ENCODE measurements at places on chromosomes 4 and X.

DNA sequence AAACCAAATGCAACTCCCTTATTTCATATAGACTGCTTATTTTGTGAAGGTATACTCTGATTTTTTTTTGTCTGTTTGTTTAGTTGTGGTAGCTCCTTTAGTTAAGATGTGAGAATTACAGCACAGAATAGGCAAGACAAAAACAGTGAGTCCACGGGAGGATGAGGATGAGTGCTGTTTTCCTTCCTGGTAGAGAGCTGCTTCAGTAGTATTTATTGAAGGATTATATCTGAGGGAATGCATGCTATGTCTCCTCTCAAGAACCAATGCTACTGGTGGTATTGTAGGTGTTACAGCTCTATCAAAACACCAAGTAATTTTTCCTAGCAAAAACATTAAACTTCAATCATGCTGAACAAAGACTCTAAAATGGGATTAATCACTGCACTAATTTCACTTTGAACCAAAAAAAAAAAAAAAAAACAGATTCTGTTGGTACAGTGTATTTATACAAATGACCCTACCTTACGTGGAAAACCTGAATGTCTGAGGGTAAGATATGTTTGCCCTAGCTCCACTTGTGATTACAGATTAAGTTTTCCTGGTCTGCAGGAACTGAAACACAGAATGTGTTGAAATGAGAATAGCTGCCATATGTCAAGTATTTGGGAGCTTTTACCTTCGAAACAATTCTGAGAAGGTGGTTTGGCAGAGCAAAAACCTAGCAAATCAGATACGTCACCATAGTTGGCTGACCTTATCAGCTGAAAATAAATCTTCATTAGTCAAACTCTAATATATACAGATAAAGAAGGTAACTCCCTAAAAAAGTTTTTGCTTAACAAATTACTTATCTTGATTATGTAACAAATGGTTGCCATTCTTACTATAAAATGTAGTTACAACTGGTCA, 40.3 kb downstream of the PPP3CA start:
- DNase-seq: no peak

- no peak for DNase-seq
Measured at GRCh38 chrX:83771664-83772063, 89.3 kb upstream of the CYLC1 start.

DNA sequence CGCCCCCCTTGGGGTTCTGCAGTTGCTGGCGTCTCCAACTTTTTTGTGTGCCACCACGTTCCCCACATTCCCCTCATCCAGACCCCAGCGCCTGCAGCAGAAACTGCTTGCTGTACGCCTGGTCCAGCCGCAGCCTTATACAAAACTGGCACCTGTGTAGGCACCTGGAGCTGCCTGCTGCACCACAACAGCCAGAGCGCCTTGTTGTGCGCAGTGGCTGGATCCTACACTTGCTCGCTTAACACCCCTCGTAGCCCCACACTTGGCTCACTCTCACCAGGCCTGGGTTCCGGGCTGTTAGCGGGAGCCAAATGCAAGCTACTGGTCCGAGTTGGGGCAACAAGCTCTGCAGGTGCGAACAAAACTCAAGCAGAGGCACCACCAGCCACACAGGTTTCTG, 136.8 kb downstream of the TECRL start:
- no peak for DNase-seq

DNA sequence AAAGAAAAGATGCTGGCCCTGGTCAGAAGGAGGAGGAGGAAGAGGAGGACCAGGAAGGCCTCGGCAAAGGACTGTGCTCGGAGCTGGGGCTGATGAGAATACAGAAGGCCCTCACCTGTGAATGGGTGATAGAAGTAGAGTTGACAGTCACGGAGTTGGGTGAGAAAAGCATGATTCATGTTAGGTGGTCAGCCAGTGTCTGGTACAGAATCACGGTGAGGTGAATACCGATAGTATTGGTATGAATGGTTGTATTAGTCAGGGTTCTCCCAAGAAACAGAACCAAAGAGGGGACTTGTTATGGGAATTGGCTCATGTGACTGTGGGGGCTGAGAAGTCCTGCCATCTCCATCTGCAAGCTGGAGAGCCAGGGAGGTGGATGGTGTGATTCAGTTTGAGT, 32.5 kb upstream of the FAM156A start:
- no peak for DNase-seq

DNA sequence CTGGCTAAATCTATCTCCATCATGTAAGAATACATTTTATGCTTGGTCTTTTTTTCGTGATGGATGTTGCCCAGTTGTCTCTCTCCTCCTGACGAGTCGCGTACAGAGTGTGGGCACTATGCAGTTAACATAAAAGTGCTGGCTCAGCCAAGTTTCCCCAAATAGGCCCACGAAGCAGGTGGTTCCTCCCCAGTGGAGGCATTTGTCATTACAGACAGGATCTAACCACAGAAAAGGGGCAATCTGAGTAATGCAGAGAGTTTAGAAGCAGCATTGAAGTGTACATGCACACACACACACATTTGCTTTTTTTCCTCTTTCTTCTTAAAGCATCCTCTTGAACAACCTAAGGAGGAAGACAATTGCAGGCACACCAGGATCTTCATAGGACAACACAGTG, 188.7 kb upstream of the VCX start:
- no peak for DNase-seq

DNA sequence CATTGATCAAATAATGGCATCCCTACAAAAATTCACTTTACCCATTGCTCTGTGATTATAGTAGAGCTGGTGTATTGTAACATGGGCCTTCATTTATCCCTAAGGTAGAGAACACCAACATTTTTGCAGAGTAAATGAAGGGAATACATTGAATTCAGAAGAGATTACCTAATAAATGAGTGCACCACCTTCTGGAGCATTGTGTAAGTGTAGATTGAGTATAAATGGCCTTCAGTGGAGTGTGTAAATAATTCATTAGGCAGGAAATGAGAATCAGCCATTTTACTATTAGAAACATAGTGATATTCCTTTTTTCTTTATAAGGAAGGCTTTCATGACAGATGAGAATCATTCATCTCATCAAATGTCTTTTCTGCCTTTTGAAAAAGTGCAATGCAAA, 155.8 kb downstream of the FAM47B start:
- DNase-seq: no peak

GRCh38 chr4:113117358-113117702, 67.9 kb downstream of the ANK2 start:
- no peak for DNase-seq

GRCh38 chrX:72308566-72309296, 3.0 kb upstream of the CITED1 start:
- no peak for DNase-seq

DNA sequence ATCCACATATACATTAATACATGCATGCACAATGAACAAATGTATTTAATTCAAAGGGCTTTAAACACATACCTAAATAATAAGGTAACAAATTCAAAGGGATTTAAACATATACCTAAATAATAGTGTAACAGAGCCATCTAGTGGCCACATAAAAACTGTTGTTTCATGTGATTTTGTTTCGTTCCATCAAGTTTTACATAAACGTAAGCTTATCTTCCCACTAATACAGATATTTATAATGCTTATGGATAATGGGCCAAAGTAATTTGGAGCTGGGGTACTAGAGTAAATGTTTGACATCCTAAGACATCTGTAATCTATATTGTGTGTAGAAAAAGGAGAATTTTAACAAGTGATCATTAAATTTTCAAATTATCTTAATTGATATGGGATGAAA, 82.3 kb downstream of the PRSS12 start:
- peak; percentile 50 for DNase-seq

GRCh38 chrX:133819546-133819945, 165.8 kb downstream of the GPC3 start:
- DNase-seq: no peak

- no peak for DNase-seq
Measured at GRCh38 chr4:88159229-88159725, 838 bp upstream of the ABCG2 start.

DNA sequence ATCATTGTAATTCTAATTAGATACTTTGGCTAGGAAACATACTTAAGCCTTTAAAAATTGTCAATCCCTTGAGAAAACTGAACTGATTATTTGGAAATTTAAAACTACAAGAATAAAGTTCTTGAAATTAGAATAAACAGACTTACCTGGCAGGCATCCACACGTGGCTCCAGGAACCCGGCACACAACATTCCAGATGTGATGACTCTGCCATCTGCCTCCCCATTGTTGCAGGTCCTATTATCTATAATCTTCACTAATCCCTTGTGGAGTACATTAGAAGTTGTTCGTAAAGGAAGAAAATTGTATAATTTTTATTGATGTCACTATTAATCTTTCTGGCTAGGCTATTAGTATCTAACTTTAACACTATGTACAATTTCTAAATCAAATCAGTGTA, 16.2 kb upstream of the GNRHR start:
- no peak for DNase-seq

GRCh38 chr4:569958-570667, 6.0 kb downstream of the TMEM271 start:
- no peak for DNase-seq

- no peak for DNase-seq
Measured at GRCh38 chr4:41136456-41136855, 77.9 kb downstream of the APBB2 start.

GRCh38 chrX:119073200-119073905, 560 bp downstream of the CT47C1 start:
- DNase-seq: no peak

GRCh38 chr4:138788857-138789256, 226.7 kb upstream of the NOCT start:
- DNase-seq: no peak

- DNase-seq: no peak
Measured at GRCh38 chr4:107853444-107854355, 29.0 kb downstream of the SGMS2 start.

- no peak for DNase-seq
Measured at GRCh38 chrX:97605271-97605670, 721.6 kb downstream of the RPA4 start.

DNA sequence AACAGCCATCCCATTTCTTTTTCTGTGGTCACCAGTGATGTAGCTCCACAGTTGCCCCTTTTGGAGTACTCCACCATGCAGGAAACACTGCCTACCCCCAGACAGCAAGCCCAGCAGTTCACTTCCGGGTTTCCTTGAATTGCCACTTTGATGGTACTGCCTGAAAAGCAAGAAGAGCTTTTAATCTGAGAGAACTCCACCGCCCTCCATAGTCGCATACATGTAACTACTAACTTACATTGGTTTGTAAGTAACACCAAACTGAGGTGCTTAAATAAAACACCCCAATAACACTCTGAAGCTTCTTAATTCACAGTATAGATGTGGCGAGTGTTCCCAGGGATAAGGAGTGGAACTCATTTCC, 53.6 kb upstream of the HPSE start:
- no peak for DNase-seq

GRCh38 chr4:68367835-68368234, 17.9 kb upstream of the YTHDC1 start:
- no peak for DNase-seq

DNA sequence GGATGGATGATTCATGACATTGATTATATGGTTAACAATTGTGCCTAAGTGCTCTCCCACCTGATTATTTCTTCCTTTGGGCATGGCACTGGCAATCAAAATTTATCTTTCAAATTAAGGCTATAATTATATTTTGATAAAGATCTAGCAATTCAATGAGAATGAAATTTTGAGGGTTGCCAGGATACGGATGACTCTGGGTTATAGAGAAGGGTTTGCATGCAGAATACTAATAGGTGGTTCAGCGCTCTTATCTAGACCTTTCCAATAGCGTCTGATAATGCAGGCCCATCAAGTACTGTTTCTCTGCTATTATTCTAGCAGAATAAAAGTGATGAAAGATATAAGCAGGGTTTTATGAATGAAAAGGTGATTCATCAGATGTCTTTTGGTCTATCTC, 74.9 kb upstream of the SCML1 start:
- no peak for DNase-seq

DNA sequence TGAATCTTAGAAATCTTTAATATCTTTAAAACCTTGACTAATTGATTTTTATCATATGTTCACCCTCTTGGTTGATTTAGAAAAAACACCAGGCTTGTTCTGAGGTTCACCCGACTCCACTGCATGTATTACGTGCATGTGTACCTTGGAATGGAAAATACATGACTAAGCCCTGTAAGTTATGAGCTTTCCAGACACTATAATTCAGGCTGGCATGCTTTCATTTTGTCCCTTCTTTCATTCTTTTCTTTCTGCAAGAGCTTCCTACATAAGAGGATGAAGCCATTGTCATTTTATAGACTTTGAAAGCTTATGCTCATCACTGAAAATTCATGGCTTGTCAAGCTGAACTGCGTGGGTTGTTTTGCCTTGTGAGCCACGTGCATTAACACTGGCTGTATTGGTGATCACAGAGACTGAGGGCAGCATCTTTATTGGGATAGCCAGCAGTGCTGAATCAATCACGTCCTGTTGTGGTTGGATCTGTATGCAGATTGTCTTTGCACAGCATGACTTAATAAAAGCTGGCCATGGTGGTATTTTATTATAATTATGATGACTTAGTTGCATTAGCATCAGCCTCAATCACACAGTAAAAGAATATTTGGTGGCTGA, 141.9 kb downstream of the SLIT2 start:
- DNase-seq: no peak

DNA sequence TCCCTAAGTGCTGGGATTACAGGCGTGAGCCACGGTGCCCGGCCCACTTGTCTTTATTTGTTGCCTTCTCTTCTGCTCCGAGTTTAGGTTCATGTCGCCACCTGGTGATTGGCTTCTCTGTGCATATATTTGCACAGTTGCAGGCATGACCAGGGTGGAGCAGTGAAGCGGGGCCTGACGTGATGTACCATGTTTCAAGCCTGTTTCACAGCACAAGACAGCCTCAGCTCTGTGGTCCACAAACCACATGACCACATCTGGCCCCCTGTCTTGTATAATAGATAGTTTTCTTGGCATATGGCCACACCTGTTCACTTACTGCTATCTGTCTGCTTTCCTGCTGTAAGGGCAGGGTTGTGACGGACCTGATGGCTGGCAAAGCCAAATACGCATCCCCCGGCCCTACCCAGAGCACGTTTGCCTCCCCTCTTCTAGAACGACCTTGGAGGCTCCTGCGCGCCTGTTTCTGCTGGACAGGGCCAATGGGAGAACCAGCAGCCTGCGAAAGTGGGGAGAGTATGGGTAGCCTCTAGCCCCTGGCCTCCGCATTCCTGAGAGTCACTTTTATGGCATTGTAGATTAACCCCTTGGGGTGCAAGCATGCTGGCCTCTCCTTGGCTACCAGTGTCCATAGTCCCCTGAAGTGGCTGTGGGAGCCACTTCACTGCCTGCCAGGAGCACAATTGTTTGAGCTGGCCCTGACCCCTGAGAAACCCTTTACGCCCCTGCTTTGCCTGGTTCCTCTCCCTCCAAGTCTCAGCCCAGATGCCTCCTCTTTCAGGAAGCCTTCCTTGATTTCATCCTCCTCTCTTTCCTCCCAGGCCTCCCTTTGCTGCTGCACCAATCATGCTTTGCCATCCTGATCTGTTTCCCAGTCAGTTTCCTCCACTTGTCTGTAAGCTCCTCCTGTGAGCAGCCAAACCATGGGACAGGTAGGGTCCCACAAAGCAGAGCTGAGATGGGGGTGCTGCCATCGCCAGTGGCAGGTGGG, 6.0 kb upstream of the SH3TC1 start:
- no peak for DNase-seq

- DNase-seq: no peak
Measured at GRCh38 chr4:4422856-4423499, 36.1 kb downstream of the NSG1 start.

GRCh38 chr4:76233529-76233928, 18.0 kb upstream of the FAM47E start:
- peak; percentile 78 for DNase-seq

- DNase-seq: no peak
Measured at GRCh38 chr4:22072240-22072639, 123.7 kb upstream of the KCNIP4 start.
